HuH-7.5 (cell line): ENCODE measurements at places on chromosomes 4 and X.

DNA sequence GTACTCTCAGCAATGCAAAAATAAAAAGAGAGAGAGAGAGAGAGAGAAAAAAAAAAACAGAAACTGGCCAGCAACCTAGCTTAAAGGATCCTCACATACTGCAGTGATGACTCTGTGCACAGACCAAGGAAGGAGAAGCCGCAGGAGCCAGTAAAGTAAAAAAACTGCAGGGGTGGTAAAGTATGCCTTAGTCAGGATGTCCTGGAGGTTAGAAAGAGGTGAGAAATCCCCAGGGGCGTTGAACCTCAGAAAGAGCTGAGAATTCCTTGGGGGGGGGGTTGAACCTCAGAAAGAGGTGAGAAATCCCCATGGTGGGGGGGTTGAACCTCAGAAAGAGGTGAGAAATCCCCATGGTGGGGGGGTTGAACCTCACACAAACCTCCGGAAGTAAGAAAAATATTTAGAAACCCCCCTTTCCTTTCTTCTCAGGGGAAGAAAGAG is 48.0 kb downstream of the MAGEA9 start:
- DNase-seq, result no peak

DNA sequence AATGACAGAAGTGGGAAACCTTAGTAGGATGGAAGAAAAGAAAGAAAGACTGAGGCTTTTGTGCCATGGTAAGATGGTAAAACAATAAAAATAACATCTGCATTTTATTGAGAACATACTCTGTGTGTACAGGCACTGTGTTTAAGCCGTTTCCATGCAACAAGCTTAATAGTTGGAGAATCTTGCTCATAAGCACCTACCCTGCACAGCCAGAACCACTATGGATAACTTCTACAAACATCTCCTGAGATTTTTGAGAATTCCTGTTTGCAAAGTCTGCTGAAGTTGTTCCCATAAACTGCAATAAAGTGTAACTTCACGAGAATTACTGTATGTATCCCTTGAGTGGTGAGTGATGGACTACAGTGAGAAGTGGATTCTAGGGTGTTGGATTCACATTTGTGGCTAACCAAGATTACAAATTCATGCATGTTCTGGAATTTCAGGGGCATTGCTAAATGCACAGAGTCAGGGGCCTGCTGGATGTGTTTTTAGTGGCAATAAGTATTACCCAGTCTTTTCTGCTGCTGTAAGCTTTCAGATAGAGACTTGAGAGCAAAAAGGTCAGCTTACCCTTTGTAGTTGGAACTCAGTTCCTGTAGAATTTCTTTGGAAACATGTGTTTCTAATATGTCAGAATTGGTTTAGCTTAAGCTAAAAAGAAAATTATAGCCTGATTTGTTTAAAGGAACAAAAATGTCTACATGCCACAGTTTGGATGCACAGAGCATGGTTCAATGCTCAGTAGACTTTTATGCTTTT is 132.5 kb downstream of the AFF1 start:
- no peak for DNase-seq

GRCh38 chr4:61877893-61878292 is 677.8 kb downstream of the ADGRL3 start:
- DNase-seq, result no peak

- no peak for DNase-seq
Measured at GRCh38 chr4:39502019-39502663, 25.1 kb downstream of the UGDH start.

GRCh38 chr4:124711471-124712371 is 811 bp downstream of the ANKRD50 start:
- peak; percentile 27 for DNase-seq

DNA sequence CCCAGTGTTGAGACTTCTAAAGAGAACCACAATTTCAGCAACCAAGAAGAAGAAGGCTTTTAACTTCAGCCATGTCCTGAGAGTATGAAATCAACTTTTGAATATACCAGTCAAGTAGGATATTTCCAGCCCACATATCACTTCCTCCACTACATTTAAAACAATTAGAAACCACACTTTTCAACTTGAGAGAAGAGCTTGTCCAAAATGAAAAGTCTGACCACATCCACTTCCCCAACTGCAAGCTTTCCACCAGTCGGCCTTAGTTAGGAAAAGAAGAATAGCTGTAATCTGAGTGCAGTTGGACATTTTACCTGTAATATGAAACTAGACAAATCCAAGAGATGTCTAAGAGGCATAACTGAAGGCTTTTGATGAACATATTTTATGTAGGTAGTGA is 101.9 kb upstream of the SLC7A11 start:
- no peak for DNase-seq
